Fibroblast of villous mesenchyme (primary cell): ENCODE measurements at places on chromosomes 2 and 18. TPM values are rescaled to one million over a fixed set of nuclear protein-coding genes. Genes with fewer than 3 reads are reported as not detected.

ARHGEF33 gene
- 0.32 and 0.43 TPM in 2 replicates for total RNA-seq

GRCh38 chr2:127235082-127235702 is 15.1 kb upstream of the CYP27C1 start:
- no peak for DNase-seq

DNA sequence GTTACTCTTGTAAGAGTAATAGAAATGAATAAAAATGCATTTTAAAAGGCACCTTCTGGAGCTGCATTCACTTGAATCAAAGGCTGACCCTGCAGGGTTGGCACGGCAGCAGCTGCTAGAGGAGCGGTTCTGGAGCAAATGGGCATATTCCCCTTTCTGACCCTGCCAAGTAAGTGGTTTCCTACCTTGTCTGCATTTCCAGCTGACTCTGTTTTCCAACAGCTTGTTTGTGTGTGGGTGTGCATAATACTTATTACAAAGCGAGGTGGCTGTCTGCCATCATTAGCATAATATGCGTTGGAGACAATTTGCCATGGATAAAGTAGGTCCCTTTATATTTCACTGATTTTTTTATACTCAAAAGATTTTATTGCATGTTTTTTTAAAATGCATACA is 21.3 kb upstream of the TTN start:
- DNase-seq: no peak

PLCD4 gene
- total RNA-seq: 0.97 and 2.2 TPM in 2 replicates

GRCh38 chr2:63990072-63990471 is 29.2 kb downstream of the VPS54 start:
- no peak for DNase-seq

GRCh38 chr2:40244251-40244650 is 207.6 kb downstream of the SLC8A1 start:
- DNase-seq: no peak

GRCh38 chr2:45152691-45153090 is 143.4 kb upstream of the SIX2 start:
- DNase-seq: no peak

MOGAT1 gene
- not detected in 2 replicates for total RNA-seq
